ENCODE measurements at places on chromosomes 4 and X. TPM values are rescaled to one million over a fixed set of nuclear protein-coding genes. Genes with fewer than 3 reads are reported as not detected.

The ZNF330 gene
- 27.9 TPM for total RNA-seq

The ASMT gene
- total RNA-seq = 0.97 TPM

DNA sequence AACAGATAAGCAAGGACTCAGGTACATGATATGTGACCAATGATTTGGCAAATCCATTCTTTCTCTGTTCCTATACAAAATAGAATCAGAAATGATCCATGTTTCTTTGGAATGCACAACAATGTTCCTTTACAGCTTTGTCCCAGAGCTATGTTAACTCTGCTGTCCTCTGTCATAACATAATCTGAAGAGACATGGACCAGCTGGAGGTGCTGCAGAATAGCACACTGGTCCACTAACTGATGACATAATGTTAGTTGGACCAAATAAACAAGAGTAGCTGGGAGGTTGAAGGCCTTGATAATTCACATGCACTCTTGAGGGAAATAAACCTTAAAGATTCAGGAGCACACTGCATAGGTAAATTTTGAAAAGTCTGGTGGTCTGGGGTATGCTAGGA lies 23.0 kb upstream of the DHX15 start:
- no peak for DNase-seq

The CLCN5 gene
- total RNA-seq = 8.4 TPM

- no peak for DNase-seq
These were observed 82.1 kb downstream of the GUCY2F start for GRCh38 chrX:109399831-109400230.

The MPP1 gene
- 49.5 TPM for total RNA-seq

- no peak for DNase-seq
These were observed 27.5 kb downstream of the OTUD6A start for GRCh38 chrX:70089604-70090297.

DNA sequence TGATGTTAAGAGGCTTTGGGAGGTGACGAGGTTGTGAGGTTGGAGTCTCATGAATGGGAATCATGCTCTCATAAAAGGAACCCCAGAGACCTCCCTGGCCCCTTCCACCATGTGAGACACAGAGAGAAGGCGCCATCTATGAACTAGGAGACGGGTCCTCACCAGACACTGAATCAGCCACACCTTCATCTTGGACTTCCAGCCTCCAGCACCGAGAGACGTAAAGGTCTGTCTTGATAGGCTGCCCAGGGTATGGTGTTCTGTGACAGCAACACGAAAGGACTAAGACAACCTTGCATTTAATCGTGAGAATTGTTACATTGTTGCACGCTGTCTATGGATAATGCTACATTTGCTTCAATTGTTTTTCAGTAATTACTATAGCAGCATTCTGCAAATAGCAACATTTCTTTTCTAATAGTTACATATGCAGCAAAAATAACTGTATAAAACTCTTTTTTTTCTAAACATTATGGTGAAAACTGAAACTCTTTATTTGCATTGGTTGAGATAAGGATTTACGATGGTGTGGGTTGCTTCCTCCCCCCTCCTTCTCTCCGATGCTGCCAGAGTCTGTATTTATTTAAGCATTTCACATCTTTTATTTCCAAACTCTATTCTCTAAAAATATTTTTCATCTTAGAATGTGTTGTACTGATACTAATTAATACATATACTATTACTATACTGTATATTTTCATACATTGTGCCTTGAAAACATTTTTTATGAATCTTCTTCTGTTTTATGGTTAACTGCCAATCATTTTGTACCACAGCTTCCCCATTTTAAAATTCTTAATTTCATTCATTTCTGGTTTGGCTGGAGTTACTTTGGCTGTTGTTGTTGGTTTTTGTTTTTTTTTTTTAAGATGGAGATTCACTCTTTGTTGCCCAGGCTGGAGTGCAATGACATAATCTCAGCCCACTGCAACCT lies 26.4 kb upstream of the AKAP17A start:
- DNase-seq = no peak

DNA sequence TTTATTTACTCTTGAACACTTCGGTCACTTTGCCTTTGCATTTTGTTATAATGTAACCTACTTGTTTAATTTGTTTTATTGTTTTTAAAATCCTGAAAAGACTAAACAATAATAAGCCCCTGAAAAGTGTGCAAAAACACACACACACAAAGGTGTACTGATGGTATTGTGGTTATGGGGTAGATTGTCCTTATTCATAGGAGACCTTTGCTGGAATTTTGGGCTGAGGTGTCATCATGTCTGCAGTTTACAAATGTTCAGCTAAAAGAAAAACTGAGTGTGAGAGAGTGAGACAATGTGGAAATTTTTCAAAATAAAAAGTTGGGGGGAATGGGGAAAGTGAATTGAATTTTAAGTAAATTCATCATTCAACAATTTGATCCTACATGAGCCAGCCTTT lies 174.9 kb downstream of the QDPR start:
- DNase-seq = no peak

DNA sequence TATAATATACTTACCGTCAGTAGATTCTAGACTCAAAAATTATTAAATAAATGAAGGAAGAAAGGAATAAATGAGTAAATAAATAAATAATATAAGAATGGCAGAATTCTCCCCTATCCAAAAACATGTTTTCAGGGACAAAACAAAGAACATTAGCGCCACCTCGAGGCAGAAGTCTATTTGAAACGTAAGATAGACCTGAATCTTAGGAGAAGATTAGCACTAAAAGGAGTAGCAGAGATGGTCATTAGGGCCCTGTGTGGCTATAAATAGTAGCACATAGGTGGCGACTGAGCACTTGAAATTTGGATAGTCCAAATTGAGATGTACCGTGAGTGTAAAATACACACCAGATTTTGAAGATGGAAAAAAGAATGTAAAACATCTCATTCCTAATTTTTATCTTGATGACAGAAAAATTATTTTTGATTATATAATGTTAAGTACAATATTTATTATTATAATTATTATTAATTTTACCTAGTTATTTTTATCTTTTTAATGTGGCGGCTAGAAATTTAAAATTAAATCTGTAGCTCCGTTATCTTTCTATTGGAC lies 24.3 kb upstream of the SRD5A3 start:
- DNase-seq = no peak

- DNase-seq = no peak
These were observed 282.0 kb upstream of the DKK2 start for GRCh38 chr4:107318078-107318477.

GRCh38 chr4:120293341-120293740 lies 226.7 kb upstream of the MAD2L1 start:
- DNase-seq = no peak

- no peak for DNase-seq
These were observed 11.9 kb upstream of the VSIG1 start for GRCh38 chrX:108032944-108033343.

- DNase-seq = no peak
These were observed 11.0 kb upstream of the MSANTD1 start for GRCh38 chr4:3237712-3238560.

DNA sequence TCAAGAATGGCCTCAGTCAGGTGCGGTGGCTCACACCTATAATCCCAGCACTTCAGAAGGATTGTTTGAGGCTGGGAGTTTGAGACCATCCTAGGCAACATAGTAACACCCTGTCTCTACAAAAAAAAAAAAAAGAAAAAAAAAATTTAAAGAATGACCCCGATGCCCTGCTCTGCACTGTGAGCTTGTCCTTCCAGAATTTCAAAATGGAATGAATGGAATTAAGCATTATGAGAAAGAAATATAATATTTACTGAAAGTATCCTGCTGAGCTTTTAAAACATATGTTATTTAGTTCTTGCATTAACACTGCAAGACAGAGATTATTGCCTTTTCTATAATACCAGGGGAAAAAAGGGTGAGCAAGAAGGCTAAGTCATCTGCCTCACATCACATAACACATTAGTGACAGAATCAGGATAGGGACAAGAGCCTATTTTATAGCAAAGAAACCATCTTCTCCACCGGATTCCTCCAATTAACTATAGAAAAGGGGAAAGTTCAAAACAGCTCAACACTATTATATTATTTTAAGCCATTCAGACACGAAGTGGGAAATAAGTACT lies 41.9 kb upstream of the GAB1 start:
- no peak for DNase-seq

- DNase-seq = no peak
These were observed 363.9 kb downstream of the GASK1B start for GRCh38 chr4:157808796-157809383.

GRCh38 chr4:141899103-141899502 lies 262.7 kb downstream of the IL15 start:
- DNase-seq = no peak

DNA sequence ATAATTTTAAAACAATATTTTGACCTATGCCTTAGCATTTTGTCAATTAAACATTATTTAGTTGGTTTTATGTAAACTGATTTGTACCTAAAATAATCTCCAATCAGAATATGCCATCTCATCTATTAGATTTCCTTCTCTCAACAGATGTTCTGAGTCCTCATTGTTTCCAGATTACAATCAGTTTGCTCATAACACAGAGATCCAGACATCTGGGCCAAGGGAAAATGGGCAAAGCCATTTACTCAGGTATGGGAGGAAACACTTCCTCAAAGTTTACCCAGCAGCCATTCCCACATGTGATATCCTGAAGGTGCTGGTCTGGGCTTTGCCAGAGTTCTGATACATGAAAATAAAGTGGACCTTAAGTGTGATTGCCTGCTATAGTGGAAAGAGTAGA lies 217.9 kb upstream of the GPC4 start:
- no peak for DNase-seq

DNA sequence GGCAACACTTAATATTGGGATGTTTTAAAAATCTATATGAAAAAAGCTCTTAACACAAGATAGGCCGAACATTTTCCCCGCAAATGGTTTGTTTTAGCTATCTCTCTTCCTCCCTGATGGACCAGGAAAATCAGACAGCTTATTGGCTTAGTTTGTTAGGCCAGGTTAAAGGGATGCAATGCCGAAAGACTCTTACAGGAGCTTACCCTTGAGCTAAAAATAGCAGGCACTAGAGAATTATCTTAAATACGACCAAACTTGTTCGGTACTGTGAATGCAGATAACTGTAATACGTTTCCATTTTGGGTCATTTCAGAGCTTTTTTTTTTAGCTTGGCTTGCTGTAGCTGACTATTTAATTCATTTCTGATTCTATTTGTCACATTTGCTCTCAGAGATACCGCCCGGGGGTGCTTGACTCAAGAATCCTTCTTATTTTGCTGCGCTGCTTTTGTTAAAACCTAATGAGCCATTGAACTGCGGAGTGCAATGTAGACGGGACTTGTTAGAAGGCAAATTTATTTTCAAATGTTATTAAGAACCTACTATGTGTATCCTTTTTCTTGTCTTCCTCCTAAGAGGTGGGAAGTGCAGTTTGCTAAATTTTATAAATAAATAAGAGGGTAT lies 23.3 kb downstream of the PPARGC1A start:
- DNase-seq = no peak

- DNase-seq = peak; percentile 12
These were observed 47.4 kb downstream of the NOP14 start for GRCh38 chr4:2915789-2916188.

GRCh38 chrX:76439188-76439587 lies 11.7 kb downstream of the MAGEE1 start:
- no peak for DNase-seq

DNA sequence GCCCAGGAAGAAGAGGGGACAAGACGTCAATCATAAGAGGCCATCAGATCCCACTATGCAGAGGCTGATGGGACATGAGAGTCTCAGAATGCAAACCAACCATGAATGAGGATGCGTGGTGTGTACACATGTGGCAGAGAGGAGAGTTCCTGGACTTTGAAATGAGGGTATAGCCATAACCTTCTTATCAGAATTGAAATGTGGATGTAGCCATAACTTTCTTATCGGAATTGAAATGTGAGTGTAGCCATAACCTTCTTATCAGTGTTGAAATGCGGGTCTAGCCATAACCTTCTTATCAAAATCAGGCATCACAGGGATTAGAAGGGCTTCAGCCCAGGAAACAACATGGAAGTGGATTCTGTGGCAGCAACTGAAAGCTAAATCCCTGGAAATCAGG lies 415.5 kb upstream of the FAT1 start:
- DNase-seq = no peak

- DNase-seq = no peak
These were observed 47.9 kb downstream of the RGS12 start for GRCh38 chr4:3340700-3341083.

DNA sequence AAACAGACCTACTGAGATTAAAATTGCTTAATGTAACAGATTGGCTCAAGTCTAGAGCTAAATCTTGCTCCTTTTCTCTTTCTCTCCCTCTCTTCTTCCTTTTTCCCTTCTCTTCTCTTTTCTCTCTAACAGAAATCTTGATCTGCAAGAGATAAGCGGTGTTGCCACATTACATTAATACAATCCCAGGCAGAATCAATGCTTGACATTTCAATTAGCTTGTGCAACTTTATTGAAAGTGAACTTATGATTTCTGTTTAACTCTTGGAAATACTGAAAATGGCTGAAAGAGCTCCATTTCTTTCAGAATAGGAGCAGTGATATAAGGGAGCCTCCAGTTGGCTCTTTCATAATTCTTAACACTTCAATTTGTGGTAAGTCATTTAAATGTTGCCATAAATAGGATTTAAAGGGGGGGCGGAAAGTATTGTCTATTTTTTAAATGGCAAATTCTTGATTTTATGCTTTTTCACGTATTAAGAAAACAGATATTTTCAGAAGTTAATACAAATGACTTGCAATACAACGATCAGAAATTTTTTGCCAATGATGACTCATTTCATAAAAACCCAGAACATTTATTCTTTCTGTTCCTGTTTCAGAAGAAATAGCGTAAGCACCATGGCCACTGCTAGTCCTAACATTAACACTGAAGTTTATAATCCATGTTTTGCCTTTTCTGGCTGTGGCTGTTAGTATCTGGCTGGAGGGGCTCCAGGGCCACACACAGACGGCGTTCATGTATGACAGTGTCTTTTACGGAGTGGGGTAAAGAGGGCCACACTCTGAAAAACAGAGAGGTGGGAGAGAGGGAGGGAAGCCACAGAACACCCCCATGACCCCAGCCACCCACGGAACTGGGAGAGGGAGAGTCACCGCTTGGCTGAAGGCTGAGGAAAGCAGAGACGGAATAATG lies 115.7 kb upstream of the FAT1 start:
- DNase-seq = no peak

The XIAP gene
- total RNA-seq = 41.4 TPM

The ARHGAP6 gene
- total RNA-seq = 19.6 TPM

The NKX6-1 gene
- total RNA-seq = not detected

DNA sequence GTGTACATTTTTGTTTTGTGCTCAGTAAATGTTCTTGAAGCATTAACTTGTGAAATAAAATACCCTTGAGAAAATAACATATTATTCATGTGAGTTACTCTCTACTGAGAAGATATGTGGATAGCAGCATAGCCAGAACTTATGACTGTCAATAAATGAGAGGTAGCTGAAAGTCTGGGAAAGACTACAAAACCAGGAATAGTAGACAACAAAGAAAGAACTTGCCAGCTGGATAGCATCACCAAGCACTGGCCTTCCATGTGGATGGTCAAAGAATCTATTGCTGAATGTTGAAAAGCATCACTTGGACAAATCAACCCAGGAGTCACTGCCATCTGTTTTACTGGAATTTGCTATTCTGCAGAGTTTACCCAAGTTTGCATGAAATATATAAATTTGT lies 650.0 kb upstream of the HTR2C start:
- no peak for DNase-seq

The SLC34A2 gene
- 0.19 TPM for total RNA-seq

- no peak for DNase-seq
These were observed 41.3 kb upstream of the BCLAF3 start for GRCh38 chrX:20032201-20032600.

- DNase-seq = no peak
These were observed 173.2 kb downstream of the CBLL2 start for GRCh38 chrX:22445880-22446279.

The CDKL5 gene
- 17.2 TPM for total RNA-seq
